ENCODE measurements at places on chromosomes 1 and 21.
A peak's percentile ranks its signal among the peaks of the same experiment; 100 is the strongest.

GRCh38 chr1:85363521-85363920 is 87.1 kb upstream of the BCL10 start:
- DNase-seq = no peak

DNA sequence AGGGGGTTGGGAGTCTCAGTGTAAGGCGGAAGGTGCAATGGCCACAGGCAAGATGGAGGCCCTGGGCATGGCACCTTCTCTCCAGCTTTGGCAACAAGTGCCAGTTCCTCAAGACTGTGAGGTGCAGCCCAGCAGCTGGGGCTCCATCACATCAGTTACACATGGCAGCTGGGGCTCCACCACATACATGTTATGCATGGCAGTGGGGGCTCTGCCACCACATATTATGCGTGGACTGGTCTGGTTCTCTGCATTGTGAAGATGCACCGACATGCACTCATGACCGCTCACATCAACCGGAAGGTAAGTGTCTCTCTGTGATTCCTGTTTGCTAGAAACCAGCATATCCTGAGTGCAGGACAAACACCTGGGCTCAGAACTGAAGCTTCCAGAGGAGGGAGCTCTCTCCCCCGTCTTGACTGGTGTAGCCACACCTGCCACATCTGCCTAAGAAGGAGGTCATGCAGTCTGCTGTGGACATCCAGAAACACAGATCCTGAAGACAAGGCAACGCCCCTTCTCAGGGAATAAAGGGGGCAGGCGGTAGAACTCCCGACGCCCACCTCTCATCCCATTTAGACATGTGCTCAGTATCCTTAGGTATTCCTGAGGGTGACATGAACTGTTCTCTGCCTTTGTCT is 104.1 kb upstream of the TMPRSS2 start:
- DNase-seq = no peak

DNA sequence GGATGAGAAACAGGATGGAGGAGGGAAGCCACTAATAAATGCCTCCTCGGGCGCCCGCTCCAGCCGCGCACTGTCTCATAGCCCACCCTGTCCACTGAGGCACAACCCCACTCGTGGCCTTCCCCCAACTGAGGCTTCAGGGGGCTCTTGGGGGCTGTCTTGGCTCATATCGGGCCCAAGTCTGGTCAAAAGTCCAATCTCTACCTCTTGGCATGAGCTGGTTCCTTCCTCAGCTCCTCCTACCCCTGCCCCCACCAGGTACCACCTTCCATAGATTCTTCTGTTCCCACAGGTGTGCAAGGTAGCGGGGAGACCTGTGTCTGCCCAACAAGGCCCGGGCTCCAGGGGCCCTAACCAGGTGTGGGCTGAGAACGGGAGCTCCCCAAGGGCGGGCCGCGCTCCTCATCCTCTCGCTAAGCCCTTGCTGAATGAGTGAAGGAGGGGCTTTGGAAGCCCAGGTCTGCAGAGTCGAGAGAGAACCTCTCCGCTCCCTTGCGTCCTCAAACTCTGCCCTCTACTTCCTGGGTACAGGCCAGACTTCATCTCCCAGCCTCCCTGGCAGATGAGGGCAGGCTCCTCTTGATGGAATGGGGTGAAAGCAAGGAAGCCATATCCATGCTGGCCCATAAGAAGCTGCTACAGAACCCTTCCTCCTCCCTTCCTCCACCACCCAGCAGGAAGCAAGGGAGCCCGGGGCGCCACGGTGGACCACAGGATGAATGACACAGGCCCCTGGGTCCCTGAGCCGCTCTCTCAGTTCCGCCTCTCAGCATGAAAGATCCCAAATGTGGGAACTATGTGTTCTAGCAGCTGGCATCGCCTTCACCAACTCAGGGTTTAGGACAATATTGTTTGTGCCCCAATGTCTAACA is 74.7 kb downstream of the PSMG1 start:
- DNase-seq = no peak

DNA sequence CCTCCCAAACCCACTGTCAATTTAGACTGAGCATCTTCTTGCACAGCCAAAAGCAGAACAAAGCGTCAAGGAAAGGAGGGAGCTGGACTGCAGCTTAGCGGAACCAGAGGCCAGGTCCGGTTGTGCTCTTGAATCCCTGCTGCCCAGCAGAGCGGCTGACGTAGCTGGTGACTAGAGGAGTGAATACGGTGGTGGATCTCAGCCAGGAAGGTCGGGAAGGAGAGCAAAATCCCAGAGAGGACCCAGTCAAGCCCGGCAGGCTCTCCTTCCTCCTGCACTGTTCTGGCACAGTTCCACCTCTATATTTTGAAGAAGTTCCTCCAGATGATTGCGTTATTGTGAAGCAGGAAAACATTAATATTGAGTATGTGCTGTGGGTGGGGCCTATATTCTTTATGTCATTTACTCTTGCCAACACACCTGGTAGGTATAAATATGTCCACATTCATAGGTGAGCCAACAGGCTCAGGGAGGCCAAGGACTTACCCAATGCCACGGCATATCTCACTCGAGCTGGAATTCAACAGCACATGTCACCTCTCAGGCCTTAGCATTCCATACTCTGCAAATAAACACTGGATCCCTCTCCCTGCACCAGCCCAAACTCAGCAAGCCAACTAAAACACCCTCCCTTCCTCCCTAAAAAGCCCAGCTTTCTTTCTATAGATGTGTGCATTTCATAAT is 23.6 kb upstream of the ABCB10 start:
- DNase-seq = no peak

- no peak for DNase-seq
These were observed 20.2 kb downstream of the THEM4 start for GRCh38 chr1:151888972-151889570.

GRCh38 chr1:32341971-32342370 is 5.9 kb upstream of the MARCKSL1 start:
- no peak for DNase-seq

DNA sequence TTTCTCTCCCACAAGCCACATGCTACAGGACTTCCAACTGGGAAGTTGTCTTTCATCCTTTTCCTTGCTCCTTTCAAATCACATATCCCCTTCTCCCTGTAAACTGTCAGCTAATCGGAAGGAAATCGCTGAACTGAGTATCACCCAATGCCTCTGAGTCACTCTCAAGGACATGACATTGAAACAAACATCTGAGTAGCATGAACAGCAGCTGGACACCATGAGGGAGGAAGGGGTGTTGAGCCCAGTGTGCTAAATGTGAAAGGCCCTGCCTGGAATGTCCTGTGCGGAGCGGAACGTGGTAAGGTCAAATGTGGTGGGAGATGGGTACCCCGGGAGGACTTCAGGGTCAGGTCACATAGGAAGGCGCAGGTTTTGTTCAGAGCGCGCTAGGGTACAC is at the start of gene OR2AJ1:
Gene OR2AJ1 (plus strand): TSS at position 22 of the 400 bp plus-strand sequence. CDS start 8,880 bp downstream, outside the sequence.
- no peak for DNase-seq

GRCh38 chr1:222910699-222911098 is 95.9 kb downstream of the DISP1 start:
- no peak for DNase-seq

DNA sequence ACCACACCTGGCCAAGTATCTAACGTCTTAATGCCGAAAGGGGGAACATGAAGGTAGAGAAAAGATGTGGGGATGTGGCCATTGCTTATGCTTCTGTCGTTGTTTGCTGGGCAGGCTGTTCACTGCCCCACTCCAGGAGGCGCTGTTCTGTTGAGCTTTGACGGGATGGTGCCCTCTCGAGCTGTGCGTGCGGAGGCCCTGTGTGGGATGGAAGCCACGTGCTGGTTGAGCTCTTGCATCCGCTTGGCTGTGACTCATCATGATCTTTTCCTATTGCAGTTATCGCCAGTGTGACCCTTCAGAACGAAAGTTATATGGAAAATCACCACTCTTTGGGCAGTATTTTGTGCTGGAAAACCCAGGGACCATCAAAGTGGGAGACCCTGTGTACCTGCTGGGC is 26.3 kb downstream of the MTARC1 start:
- no peak for DNase-seq

GRCh38 chr1:240094041-240094722 is 2.5 kb downstream of the FMN2 start:
- DNase-seq = no peak

DNA sequence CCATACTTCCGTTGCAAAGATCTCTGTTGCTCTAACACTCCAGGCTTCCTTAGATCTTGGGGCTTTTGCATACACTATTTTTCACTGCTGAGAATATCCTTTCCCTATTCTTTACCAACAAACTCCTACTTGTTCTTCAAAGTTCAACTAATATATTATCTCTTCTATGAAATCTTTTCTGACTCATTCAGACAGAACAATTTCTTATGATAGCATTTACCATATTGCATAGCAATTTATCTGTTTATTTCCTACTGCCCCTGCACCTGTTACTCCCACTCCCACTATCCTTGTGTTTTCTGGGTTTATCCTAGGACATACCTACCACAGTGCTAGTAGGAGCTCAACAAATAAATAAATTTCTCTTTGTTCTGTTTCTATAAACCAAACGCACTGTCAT is 11.0 kb downstream of the GADD45A start:
- DNase-seq = no peak

DNA sequence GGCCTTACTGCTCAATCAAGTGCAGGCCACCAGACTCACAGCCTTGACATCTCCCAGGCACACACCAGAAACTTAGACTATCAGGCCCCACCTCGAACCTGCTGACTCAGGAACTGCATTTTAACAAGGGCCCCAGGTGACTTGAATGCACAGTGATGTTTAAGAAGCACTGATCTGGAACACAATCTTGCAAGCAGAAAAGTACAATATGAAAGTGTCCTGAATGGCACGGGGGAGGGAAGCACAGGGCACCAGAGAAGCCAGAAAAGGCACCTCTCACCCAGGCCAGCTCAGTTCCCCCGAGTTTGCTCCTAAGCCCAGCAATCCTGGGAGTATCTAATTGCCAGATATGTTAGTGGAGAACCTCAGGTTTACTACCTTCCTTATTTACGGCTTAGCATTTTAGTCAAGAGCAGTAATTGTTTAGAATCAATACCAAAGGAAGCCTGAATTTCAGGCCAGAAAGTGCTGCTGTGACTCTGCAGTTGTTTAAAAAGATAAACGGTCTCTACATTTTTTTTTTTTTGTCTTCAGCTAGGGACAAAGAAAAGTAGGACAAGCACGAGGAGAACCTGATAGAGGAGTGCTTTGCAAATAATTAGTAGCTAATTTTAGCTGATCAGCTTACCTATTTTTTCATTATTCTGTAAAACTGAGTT is 50.9 kb upstream of the CDC42BPA start:
- no peak for DNase-seq

- DNase-seq = no peak
These were observed 57.4 kb downstream of the ARID4B start for GRCh38 chr1:235270625-235271024.

- DNase-seq = no peak
These were observed 20.2 kb downstream of the DPT start for GRCh38 chr1:168708698-168709404.

- no peak for DNase-seq
These were observed 2.1 kb downstream of the SH3BGRL3 start for GRCh38 chr1:26281971-26282370.

GRCh38 chr1:175873290-175873935 is 130.0 kb upstream of the TNR start:
- no peak for DNase-seq

DNA sequence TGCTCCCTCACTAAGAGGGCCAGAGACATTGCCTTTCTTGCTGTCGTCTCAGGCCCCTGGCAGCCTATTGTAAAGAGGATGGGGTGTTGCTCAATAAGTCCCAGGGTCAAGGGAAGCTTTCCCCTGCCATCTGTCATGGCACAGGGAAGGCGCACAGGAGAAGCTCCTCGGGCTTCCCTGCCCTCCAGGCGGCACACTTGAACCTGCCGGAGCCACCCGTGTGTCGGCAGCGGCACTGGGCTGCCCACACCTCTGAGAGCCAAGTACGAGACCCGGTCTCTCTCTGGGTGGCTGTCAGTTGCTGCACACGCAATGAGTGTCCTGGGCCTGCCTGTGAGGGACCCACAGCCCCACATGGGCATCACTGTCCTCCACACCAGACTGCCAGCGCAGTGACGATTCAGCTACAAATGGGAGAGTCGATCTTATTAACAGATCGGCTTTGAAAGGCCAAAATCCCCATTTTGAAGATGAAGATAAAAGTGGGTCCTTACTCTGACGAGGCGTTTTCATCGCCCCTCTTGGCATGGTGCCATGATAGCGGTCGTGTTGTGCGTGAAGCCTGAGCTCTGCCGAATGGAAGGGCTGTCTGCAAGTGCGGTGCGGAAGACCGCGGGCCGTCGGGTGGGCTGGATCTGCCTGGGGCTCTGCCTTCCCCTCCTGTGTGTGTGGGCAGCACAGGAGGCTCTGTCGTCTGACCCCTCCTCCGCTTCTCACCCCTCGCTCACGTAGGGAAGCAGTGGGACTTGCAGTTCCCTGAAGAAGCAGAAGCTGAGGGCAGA is 29.2 kb upstream of the PDXK start:
- no peak for DNase-seq

DNA sequence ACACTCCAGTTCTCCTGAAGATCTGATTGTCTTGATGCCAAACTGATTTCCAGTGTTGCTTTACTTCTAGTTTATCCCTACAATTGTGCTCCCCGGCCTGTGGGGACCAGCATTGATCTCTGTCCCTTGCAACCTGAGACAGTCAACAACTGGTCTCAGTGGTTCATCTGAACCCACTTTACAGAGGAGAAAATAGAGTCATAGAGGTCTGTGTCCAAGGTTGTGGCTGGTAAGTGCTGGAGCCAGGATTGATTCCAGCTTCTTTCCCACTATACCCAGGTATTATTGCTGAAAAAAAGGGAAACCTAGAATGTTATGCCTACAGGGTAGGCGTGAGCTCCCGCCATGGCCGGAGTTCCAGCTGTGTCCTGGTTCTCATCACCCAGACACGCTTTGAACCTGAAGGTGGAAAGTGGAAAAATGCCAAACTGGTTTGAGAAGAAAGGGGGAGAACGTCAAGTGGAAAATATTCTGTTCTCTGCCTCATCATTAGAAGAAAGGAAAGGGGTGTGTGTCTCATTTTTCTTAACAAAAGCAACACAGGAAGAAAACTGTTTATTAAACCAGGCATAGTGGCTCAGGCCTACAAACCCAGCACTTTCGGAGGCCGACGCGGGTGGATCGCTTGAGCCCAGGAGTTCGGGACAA is 60.7 kb upstream of the ITPKB start:
- DNase-seq = no peak

DNA sequence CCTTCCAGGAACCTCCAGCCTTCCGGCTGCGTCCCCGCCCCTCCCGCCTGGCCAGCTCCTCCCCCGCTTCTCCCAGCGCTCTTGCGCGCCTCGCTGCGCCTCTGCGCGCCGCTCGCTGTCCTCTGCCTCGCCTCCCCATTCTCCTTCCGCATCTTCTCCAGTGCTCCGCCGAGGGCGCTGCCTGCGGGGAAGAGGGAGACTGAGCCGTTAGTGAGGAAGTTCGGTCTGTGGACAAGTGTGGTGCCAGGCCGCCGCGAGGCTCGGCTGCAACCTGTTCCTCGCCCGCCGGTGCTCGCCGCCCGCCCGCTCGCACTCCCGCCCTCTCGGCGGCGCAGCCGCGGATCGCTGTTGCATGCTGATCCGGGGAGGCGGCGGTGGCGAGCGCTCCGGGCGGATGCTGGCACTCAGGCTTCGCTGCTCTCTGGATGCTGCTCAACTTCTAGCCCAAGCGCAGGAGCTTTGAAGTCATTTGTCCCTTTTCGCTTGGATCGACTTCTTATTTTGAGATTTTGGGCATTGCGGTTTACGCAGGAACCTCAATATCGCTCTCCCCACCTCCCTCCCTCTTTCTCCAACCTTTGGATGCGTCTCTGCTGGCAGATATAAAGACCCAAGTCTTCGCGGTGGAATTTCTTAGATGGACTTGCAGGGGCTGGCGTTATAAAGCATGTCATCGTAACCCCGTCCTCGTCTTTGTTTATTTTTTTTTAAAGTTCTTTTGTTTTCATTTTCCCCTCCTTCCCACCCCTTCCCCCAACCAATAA is 614 bp upstream of the CACNA1E start:
- DNase-seq = peak; percentile 22

GRCh38 chr1:174939775-174940545 is 59.8 kb upstream of the CACYBP start:
- DNase-seq = no peak

GRCh38 chr1:231512147-231512698 is 16.2 kb upstream of the TSNAX start:
- no peak for DNase-seq

Data from substantia nigra (tissue), 51 donors.